ENCODE measurements at places on chromosomes 13 and 19. TPM values are rescaled to one million over a fixed set of nuclear protein-coding genes. Genes with fewer than 3 reads are reported as not detected.

Gene FLT3LG
- 2.5 TPM for total RNA-seq

Gene PIP5K1C
- total RNA-seq, result 20.7 TPM

Gene ZNF724
- 6.7 TPM for total RNA-seq

Gene PLIN5
- total RNA-seq, result 4.8 TPM

Gene SLC10A2
- total RNA-seq, result not detected

Data from tongue (tissue), 3 donors.